ENCODE measurements at places on chromosomes 5 and 9.

DNA sequence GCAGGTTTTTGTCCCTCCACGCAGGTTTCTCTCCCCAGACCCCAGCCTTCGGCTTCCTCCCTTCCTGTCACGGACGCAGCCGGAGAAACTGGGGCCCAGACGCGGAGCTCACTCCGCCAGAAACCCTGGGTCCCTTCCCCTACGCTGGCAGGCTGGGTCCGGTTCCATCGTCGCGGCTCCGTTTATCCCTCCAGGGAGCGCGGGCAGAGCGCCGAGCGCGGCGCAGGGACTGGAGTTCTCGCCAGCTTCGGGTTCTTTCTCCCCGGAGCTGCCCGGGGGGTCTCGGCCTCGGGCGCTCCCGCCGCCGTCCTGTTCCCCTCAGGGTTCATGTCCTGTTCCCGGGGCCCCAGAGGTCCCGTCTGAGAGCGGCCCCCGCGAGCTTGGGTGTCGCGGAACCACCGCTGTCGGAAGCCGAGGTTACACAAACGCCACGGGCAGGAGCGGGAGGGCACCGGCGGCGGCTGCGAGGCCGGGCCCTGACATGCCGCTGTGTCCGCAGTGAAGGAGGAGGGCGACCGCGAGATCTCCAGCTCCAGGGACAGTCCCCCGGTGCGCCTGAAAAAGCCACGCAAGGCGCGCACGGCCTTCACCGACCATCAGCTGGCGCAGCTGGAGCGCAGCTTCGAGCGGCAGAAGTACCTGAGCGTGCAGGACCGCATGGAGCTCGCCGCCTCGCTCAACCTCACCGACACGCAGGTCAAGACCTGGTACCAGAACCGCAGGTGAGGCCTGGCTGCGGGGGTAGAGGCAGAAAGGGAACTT, 4.6 kb downstream of the BARHL1 start:
- no peak for DNase-seq

DNA sequence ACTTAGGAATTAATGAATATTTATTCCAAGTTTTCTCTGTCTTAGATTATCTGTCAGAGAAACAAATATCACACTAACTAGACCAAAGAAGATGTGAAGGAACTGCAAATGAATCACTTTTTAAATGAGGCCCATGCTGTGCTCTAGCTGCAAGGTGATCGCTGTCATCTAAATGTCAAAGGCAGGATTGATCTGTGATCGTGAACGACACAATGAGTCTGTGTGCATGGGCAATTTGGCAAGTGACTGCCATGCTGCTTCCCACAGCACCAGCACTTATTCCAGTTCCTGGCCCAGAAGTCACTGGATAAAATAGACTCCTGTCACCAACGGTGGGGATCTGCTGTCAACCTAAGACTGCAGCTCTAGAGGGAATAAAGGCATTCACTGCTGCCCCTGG, 141.2 kb downstream of the TRIM36 start:
- DNase-seq: no peak

GRCh38 chr5:68189171-68189570, 26.4 kb upstream of the PIK3R1 start:
- DNase-seq: no peak

DNA sequence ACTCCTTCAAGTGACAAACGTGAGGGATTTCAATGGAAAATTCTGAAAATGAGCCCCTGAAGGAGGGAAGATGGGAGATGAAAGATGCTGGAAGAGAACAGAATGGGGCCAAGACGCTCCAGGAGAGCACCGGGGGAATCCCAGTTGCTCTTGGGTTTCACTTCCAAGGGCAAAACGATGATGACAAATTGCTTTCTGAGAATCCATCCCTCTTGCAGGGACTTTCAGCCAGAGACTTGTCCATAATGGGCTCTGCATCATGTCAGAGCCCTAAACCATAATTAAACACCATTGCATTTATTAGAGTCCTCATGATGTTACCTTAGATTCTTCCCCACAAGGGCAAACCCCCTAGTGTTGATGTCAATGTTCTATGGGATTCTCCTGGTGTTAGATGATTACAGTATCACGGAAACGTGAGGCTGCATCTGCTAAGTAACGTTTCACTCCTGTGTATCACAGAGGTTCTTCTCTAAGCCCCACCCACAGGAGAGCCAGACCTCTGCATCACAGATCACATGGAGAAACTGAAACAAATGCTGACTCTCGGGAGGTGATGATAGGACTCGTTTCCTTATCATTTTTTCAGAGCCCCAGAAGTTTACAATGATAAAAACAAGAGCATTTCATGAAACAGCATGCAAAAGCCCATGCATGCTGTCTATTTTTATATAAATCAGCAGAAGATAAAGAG, 114.4 kb downstream of the TENT4A start:
- DNase-seq: peak; percentile 53

DNA sequence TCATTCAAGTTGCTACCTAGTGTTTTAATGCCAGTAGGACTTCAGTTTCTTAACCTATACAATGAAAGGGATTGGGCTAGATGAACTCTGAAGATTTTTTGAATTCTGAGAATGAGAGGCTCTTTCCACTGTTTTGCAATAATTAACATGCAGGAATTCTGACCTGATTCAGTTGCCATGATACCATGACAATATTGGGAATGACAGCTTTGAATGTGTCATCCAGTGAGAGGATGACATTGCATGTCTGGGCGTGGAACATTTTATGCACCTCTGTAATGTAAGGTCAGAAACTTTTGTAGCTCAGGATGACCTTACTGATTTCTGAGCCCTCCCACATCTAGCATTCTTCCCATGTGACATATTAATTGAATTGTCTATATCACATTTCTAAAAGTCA, 30.6 kb upstream of the SPINK5 start:
- no peak for DNase-seq

- DNase-seq: no peak
Observed at GRCh38 chr9:115944166-115944948, 209.2 kb upstream of the PAPPA start.

DNA sequence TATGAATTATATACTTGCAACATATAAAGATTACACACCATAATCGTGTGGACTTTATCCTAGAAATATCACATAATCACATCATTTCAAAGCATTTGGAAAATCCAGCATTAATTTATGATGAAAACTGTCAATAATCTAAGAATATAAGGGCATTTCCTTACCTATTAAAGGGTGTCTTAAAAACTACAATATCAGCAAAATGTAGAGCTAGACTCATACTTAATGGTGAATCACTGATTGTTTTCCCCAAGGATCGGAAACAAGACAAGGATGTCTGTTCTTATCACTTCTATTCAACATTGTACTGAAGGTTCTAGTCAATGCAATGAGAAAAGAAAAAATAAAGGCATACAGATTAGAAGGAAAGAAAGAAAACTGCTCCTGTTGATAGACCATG, 8.0 kb upstream of the SREK1 start:
- no peak for DNase-seq

- DNase-seq: no peak
Observed at GRCh38 chr9:133754688-133755227, 16.6 kb upstream of the SARDH start.
